ENCODE measurements at places on chromosomes 6 and 20. TPM values are rescaled to one million over a fixed set of nuclear protein-coding genes. Genes with fewer than 3 reads are reported as not detected.

DNA sequence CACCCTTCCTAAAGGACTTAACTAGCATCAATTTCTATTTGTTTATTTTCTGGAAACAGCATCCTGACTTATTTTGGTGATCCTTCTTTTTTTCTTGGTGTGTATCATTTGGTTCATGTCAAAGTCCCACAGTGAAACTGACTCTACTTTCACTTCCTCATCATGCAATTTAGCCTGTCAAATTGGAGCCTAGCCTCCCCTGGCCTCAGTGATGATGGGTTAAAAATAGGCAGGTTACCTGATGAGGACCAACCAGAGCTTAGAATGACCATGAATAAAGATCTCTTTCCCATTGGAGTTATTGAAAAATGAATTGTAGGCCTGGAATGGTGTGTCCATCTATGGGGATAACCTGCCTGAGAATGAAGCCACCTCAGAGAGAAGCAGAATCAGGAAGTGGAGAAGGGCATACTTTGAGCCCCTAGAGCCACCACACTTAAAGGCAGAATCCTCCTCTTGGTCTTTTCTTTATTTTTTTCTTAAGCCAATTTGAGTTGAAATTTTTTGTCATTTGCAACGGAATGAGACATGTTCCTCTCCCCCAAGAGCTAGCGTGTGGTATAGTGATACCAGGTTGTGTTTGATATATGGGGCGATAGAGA lies 105.6 kb downstream of the BTBD3 start:
- H3K36me3 ChIP-seq: no peaks in the 10 kb centered on the region
- H3K4me3 ChIP-seq: no peak overlapping the region
- H3K4me1 ChIP-seq: no peaks in the 10 kb centered on the region

The NKAIN4 gene
- total RNA-seq: not detected

DNA sequence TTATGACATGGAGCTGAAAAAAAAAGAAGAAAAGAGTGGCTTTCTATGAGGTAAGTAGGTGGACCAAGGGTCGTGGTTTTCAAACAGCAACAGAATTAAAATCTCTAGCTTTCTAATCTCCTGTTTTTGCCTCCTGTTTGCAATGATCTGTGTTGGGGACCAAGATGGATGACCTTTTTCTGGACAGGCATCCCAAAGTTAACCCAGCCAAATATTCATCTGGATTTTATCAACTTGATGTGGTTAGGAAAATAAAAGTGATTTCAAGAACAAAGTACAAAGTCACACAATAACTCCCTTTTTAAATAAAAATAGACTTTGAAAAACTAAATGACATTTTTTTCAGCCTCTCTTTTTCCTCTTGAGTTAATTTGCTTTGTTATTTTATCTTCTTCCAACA lies 282.1 kb upstream of the PRDM1 start:
- no peaks in the 10 kb centered on the region for H3K36me3 ChIP-seq
- no peak for DNase-seq
- no peaks in the 10 kb centered on the region for H3K27me3 ChIP-seq
- no peak overlapping the region for H3K4me3 ChIP-seq

The RBBP8NL gene
- 26.7 TPM for total RNA-seq
